ENCODE measurements at places on chromosomes 5 and 9. TPM values are rescaled to one million over a fixed set of nuclear protein-coding genes. Genes with fewer than 3 reads are reported as not detected.

The LTC4S gene
- polyA plus RNA-seq, result 0.49 TPM

The SLC23A1 gene
- polyA plus RNA-seq, result 0.49 TPM

The CAMK4 gene
- polyA plus RNA-seq, result 0.37 TPM

The PLPPR1 gene
- polyA plus RNA-seq, result not detected

The PAM gene
- polyA plus RNA-seq, result not detected

DNA sequence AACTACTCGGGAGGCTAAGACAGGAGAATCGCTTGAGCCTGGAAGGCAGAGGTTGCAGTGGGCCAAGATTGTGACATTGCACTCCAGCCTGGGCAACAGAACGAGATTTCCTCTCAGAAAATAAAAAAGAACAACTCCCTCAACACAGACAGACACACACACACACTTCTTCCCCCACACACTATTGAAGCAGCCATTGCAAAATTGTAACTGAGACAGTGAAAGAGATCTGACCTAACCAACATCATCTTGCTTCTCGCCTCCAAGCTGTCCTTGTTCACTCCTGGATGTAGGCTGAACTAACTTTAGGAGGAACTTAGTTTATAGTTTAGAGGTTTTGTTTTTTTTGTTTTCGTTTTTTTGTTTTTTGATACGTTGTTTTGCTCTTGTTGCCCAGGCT, 13.0 kb upstream of the PLIN2 start:
- DNase-seq, result no peak

DNA sequence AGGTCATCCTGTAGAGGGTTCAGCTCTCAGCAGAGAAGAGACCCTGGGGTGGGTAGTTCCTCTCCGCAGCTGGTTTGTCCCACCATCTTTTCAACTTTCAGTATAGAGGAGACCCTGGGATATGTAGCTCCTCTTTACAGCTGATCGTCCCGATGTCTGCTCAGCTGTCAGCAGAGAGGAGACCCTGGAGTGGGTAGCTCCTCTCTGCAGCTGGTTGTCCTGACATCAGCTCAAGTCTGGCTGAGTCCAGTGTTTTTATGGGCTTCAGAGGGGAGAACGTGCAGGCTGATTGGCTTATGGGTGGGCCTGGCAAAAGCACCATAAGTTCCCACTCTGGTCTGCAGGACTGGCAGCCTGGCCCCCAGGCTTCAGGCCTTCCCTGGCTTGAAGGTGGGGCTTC, 80.8 kb downstream of the NLN start:
- DNase-seq, result no peak

DNA sequence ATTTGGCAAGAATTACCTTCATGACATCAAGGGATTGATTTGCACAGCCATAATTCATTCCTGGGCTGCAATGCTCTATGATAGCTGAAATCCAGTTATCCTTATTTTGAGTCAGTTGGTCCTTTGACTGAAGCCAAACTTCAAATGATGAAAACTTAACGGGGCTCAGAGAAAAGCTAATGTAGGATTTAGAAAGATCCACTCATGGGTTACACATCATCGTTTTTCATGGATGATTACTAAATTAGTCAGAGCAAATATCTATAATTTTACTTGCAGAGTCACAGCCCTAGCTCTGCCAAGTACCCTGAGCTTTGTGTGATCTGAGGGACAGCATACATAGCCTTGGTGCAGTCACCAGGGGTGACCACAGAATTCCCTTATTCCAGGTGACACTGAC, 27.3 kb upstream of the MUSK start:
- no peak for DNase-seq

- no peak for DNase-seq
Measured at GRCh38 chr5:149110406-149110805, 30.9 kb upstream of the ABLIM3 start.

DNA sequence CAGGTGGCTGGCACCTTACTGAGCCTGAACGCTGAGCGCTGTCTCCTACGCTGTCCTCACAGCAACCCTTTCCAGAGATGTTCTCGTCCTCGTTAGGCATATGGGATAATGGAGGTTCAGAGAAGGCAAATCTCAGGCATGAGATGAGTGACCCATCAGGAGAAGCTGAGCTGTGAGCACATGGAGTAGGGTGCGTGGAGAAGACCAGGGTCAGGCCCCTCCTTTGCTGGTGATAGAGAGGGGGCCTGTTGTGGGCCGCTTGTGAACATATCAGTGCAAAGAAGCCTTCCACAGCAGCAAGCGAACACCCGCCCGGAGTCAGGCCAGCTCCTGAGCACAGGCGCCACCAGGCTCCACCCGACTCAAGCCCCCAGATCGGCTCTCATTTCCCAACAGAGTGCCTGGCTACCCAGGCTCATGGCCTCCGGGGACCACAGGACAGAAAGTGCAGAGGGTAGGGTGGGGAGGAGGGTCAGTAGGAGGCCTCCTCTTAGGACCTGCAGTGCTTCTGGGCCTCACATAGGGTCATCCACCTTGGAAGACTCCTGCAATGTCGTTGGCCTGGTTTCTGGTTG, 15.0 kb upstream of the TIFAB start:
- DNase-seq, result no peak

DNA sequence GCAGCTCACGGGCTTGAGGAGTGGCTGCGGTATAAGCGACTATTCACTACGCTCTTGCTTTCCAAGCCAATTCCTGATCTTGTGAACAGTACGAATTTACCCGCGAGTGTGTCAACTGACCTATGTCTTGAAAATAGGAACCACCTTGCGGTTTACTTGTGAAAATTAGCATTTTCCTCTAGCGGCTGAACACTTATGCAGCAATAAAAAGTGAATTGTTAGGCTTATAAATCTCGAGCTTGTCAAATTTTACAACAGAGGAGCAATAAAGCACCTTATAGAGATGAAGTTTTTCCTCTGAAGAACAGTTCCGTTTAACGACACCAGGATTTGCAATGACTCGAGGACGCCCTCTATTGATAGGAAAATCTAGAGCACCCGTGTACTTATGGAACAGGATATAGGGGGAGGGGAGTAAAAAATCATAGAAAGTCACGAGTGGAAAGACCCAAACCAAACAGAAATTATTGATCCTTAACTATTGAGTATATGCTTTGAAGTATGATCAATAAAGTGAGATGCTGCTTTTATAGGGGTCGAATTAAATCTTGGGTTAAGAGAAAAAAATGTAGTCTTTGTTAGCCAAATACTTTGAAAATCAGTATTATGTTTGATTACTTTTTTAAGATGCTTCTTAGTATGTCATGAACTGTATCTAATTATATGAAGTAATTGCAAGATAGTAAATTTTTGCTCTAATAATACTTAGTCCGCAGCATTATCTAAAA, 1.9 kb upstream of the RGMB start:
- peak; percentile 74 for DNase-seq

GRCh38 chr5:137201876-137202275, 297.2 kb downstream of the SPOCK1 start:
- DNase-seq, result no peak
